ENCODE measurements at places on chromosomes 6 and 20.

DNA sequence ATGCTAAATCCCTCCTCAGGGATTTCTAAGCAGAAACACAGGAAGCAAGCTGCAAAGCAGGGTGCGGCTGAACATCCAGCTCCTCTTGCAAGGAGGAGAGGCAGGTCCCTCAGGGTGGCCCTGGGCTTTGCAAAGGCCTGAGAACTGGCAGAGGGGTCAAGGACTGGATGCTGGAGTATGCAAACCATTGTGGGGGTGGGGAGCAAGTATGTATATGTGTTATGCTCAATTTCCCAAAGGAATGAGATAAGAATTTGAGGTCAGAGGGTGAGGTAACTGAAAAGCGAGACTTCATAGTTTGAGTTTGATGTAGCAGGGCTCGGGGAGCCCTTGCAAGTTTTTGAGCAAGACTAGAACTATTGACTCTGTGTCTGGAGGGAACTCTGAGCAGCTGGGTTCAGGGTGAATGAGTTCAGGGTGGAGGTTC is 11.2 kb downstream of the SLC22A2 start:
- H3K27me3 ChIP-seq, result no peaks in the 10 kb centered on the region
- H3K27ac ChIP-seq, result no peak overlapping the region
- no peak for DNase-seq
- no peak overlapping the region for H3K4me3 ChIP-seq
- peaks cover 10% of the 10 kb centered on the region for H3K4me1 ChIP-seq
- H3K36me3 ChIP-seq, result no peaks in the 10 kb centered on the region

DNA sequence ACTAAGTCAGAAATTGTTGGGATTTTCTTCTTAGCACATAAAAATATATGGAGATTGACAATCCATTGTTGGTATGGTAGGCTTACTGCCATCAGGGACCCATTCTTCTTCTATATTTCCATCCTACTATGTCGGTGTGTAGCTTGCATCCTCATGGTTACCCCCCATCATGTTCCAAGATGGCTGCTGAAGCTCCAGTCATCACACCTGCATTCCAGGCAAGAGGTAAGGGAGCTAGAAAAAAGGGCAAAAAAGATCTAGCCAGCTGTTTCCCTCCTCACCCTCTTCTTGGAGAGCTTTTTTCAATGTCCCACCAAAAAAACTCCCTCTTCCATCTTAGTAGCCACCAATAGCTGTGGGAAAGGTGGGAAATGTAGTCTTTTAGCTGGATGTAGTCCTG is 13.6 kb downstream of the SLC2A10 start:
- no peak overlapping the region for H3K27ac ChIP-seq
- H3K36me3 ChIP-seq, result peaks cover 15% of the 10 kb centered on the region
- no peaks in the 10 kb centered on the region for H3K4me1 ChIP-seq
- H3K4me3 ChIP-seq, result no peak overlapping the region
- H3K27me3 ChIP-seq, result no peaks in the 10 kb centered on the region

DNA sequence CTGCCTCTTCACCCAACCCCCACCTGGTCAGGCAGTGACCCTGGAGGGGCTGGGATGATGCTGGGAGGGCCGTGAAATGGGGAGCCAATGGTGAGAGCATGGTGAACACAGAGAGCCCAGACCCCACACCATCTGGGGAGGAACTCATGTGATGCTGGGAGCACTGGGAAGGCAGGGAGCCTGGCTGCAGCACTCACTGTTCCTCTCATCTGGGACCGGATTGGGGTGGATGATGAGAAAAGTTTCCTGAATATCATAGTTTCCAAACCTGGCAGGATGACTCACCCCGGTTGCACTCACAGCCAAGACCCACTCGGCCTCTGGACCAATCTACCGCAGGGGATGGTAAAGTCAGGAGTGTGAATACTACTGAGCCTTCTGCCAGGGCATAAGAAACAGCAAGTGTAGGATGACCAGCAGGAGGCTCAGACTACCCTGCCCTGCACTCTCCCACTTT is 21.8 kb downstream of the ULBP1 start:
- H3K36me3 ChIP-seq, result no peaks in the 10 kb centered on the region
- no peaks in the 10 kb centered on the region for H3K4me1 ChIP-seq

DNA sequence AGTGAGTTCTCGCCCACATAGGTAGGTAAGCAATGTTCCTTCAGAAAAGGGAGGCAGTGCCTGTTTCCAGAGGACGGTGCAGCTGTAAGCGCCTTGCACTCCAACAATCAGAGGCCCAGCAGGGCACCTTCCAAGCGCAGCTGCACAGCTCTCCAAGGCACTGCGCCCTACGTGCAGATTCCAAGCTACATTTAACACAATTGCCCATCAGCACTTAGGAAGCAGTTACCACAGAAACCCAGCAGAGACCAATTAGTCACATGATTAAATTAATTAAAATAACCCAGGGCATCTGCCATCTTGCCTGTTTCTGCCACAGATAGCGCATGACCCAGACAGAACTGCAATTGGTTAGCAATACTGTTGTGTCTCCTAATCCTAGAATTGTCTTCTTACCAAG is 65.5 kb downstream of the SOBP start:
- no peak overlapping the region for H3K4me3 ChIP-seq
- H3K4me1 ChIP-seq, result peaks cover 2% of the 10 kb centered on the region
- H3K27me3 ChIP-seq, result no peaks in the 10 kb centered on the region
- no peak for DNase-seq

GRCh38 chr6:32843331-32843978 is 392 bp downstream of the PSMB8 start:
- H3K4me3 ChIP-seq, result no peak overlapping the region
- peaks cover 26% of the 10 kb centered on the region for H3K27me3 ChIP-seq
- peaks cover 2% of the 10 kb centered on the region for H3K4me1 ChIP-seq
- DNase-seq, result no peak
- no peak overlapping the region for H3K27ac ChIP-seq

DNA sequence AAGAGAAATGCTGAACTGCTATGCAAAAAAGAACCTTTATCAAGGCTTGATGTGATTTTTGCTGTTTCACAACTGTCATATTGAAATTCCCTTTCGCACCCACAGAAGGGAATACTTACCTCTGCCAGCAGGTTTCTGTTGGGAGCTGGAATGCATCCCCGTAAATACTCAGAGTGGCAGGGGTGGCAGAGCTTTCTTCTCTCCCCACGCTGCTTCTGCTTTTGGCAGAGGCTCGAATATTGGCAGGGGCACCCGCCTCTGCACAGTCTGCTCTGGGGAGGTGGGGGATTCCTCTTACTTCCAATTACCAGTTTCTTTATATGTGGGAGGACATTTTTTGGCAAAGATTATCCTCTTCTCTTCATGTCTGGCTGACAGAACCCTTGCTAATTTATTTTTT is 28.4 kb downstream of the TMEM200A start:
- no peaks in the 10 kb centered on the region for H3K4me1 ChIP-seq
- H3K27me3 ChIP-seq, result no peaks in the 10 kb centered on the region
- DNase-seq, result no peak
- H3K36me3 ChIP-seq, result no peaks in the 10 kb centered on the region
- H3K27ac ChIP-seq, result no peak overlapping the region

Data from trophoblast cell (in vitro differentiated cells and primary cell).